ENCODE measurements at places on chromosomes 7 and 10.
A peak's percentile ranks its signal among the peaks of the same experiment; 100 is the strongest.

GRCh38 chr7:24858108-24858977, 101.1 kb upstream of the GSDME start:
- DNase-seq = no peak

DNA sequence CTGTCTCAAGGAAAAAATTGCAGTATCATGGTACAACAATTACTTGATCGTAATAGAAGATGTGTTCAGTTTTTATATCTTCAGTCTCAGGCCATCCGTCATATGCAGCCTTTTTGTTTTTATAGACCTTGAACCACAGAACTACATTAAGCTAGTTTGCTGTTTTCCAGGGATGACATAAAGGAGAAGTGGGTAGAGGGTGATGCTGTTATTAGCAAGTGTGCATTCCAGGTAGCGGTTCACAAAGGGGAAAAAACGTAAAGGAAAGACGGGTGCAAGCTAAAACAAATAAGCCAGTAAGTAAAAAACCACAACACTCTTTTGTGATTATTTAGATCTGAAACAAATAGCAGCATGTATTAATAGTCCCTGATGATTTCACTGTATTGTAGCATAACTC, 71.7 kb downstream of the BMPR1A start:
- no peak for DNase-seq

DNA sequence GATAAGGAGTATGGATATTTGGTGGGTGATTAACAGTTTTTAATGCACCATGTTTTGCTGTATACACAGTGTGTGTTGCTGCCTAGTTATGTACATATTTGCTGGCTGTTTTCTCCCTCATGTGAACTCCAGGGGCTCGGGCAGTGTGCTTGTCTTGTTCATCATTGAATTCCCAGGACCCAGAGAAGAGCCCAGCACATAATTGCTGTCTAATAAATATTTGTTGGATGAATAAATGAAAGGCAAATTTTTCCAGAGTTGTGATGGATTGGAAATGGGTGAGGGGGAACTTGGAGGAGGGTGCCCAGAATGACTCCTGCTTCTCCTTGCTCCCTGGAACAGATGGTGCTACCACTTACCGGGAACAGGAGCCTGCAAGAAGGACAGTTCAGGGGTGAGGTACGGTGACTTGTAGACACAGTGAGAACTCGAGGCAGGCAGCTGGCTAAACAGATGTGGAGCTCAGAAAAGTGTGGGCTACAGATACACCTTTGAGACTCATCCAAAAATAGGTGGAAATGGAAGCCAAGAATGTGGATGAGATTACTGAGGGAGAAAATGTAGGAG, 586.8 kb upstream of the MGMT start:
- no peak for DNase-seq

GRCh38 chr7:99504281-99504602, 220 bp upstream of the ZKSCAN5 start:
- no peak for DNase-seq

DNA sequence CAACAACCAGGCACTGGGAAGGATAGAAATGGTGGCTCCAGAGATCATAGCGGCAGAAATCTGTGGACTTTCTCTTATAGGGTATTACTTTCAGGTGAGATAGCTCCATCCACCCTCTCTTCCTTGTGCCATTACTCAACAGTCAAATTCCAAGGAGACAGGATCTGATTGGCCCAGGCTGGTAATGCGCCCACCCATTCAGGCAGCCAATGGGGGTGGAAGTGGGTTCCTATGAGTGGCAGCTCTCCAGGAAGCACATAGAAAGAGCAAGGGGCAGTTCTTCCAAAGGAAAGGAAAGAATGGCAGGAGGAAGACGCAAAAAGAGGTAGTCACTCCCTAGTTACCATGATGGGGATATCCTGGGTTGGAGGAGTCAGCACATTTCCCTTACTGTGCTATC, 94.4 kb downstream of the STRA8 start:
- no peak for DNase-seq

- no peak for DNase-seq
Measured at GRCh38 chr10:99062591-99062990, 173.1 kb downstream of the HPSE2 start.

DNA sequence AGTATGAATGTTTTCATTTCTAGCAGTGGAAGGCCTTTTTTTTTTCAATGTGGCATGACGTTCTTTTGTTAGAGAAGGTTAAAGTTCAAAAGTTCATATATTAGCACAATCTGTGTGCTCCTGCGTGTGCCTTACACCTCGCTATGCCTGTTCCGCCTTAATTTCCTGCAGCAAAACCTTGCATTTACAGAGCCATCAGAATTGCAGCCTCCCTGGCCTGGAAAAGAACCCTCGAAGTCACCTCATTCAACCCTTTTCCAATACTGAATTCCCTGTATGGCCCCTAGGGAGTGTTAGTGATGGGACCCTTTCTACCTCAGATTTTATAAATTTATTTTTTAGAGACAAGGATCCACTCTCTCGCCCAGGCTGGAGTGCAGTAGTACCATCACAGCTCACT, 103.5 kb upstream of the ZNF438 start:
- no peak for DNase-seq

DNA sequence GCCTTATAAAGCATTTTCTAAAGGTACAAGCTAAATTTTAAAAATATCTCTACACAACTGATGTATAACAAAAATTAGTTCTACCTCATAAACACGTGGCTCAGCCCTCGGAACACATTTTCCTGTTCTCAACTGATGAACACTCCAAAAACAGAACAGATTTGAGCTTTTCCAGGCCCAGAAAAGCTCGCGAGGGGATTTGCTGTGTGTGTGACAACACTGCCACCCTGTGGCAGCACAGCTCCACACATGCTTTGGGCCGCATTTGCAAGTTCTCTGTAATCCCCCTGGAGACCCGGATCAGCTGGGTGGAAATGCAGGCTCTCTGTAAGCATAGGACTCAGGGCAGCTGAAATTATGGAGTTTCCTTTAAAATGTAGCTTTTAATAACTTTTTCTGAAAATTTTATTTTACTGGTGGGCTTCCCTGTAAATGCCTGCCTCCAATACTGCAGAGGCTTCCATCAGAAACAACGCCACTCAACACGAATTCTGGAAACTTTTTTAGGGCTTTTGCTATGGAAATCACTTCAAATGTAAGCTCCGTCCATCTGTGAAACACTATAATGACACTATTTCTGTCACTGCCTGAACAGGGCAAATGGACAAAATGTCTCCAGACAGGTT, 155.5 kb downstream of the COBL start:
- peak; percentile 65 for DNase-seq

GRCh38 chr10:3526727-3527501, 258.1 kb downstream of the KLF6 start:
- DNase-seq = no peak

DNA sequence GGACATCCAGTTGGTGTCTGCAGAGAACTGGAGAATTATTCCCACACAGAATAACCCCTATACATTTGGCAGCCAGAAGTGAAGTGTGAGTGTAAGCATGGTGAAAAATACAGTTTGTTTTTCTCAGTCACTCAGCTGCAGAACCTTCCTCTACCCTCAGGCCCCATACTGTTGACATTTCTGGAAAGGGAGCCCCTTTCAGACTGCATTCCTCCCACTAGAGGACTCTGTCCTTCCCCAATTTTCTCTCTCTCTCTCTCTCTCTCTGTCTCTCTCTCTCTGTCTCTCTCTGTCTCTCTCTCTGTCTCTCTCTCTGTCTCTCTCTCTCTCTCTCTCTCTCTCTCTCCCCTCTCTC, 86.8 kb upstream of the STEAP1B start:
- DNase-seq = no peak

GRCh38 chr10:16310440-16310839, 126.4 kb upstream of the PTER start:
- DNase-seq = no peak

- no peak for DNase-seq
Measured at GRCh38 chr7:40572810-40573465, 438.1 kb downstream of the SUGCT start.

DNA sequence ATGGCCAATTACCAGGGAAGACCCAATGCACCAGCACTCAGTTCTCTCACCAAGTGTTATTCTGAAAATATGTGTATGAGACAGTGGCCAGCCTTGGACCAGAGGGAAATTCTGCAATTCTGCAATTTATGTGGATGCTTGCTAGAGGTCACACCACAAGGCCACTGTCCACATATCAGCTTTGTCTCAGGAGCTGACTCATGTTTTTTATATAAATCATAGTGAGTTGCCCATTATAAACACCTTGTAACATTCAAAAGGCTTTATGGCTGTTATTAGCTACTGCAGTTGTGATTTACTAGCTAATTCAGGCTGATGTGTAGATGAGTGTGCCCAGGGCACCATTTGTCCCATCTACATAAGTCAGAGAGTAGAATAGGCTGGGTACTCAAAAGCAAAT, 649.0 kb downstream of the LRMDA start:
- no peak for DNase-seq

- DNase-seq = no peak
Measured at GRCh38 chr10:109977382-109977806, 30.4 kb upstream of the ADD3 start.

DNA sequence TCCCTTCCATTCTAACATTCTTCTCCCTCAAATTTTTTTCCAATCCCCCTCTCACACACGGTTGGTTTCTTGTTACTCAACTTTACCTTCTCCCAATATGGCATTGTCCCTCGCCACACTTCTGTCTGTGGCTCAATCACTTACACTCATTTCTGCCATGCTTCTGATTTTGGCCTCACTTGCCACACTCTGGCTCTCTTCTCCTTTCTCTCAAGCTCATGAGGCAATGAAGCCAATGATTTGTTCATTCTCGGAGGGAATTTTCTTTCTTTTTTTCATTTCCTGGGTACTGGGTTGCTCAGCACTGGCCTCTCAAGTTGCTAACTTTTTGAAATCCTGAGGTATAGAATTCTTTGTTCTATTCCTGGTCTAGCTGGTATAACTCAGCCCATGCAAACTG, 4.0 kb upstream of the MYOZ1 start:
- DNase-seq = no peak

DNA sequence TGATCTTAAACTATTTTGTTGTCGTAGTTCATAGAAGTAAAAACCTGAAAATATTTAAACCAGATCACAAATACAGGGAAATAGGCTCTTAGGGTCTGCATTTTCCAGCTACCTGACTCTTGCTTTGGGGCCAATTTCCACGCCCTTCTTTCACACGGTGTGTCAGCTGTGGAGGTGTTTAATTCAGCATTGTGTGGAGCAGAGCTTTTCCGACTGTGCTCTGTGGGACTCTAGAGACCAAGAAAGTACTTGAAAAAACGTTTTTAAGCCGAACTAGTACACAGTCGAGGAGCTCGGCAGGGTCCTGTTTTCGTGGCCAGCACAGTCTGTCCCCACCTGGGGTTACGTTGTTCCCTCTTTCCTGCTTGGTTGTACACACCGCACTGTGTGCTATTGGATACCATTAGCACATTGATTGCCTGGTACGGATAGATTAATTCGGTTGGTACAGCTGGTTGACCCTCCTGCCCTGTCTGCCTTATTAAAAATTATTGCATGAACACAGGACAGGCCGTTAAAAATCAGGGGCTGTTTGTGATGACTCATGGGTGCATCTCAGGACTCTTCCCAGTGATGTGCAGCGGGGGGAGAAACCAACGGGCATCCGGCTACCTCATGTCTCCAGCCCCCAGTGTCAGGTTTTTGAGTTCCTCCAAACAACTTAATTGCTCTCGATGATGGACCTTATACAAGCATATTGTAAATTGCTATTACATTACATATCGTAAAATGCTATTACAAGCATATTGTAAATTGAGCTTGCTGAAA, 80.7 kb upstream of the BTBD16 start:
- DNase-seq = no peak

GRCh38 chr7:88437132-88437531, 130.4 kb upstream of the STEAP4 start:
- no peak for DNase-seq

DNA sequence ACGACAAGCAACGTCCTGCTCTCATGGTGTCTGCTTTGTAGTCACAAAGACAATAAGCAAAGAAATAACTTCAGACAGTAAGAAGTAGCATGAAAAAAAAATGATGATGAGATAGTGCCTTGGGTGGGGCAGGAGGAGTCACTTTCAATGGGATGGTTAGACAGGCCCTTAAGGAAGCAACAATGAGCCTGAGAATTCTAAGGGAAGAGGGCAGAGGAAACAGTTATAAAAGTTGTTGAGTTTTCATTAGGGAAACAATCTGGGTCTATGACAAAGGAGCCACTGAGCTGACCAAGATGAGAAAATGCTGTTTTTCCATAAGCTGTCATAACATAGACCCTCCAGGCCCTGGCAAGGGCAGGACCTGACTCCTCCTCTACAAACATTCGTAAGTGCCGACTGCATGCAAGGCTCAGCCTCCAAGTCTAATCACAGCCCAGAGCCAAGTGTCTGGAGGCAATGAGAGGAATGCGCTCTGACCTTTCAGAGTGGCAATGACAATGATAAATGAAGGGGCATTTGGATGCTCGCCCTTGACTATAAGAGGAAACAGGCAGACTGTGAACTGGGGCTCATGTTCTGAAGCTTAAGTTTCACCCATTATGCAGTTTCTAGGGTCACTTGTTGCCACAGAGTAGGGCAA, 43.7 kb downstream of the PPP1R3C start:
- DNase-seq = no peak

- no peak for DNase-seq
Measured at GRCh38 chr7:70669854-70670253, 462.1 kb upstream of the GALNT17 start.

DNA sequence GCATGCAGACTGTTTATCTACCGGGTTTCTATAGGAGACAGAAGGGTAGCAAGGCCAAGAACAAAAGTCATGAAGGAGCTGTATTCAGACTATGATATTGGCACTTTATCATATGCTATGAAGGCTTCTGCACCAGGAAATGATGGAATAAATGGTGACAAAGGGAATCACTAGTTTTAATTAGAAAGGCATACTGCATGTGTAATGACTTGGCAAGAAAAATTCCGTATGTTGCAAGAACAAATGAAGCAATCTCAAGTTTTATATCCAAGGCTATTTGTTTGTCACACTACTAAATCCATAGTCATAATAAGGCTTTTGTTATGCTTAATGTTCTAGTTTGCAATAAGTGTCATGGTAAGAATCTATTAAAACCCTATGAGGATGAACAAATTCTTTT, 230.9 kb downstream of the ZEB1 start:
- no peak for DNase-seq

DNA sequence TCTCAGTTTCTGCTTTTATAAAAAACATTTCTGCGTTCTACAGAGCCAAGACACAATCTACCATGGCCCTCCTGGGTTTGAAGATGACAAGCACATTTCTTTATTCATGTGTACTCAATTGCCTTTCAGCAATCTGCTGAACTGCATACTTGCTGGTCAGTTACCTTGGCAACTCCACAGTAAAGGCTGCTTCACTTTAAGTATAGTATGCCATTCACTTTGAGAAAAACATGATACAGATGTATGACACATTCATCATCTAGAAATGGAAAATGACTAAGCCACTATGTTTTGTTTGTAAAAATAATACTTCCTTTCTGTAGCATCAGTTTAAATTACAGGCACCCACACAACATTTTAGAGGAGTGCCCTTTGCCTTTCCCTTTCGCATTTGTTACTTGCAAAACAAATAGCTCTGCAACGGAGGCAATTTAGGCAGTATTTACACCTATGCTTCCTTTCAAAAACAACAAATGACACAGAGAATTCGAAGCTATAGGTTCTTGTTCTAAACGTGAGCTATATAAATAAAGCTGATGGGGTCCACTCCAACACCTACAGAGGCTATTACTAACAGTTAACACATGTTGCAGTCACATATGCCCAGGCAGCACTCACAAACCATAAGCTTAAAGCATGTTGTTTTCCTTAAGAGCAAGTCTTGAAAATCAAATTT, 23.5 kb downstream of the SGCE start:
- no peak for DNase-seq

GRCh38 chr7:139776486-139777132, 1.2 kb downstream of the HIPK2 start:
- DNase-seq = peak; percentile 43
